RWPE1 (cell line): ENCODE measurements at places on chromosomes 6 and 20.

DNA sequence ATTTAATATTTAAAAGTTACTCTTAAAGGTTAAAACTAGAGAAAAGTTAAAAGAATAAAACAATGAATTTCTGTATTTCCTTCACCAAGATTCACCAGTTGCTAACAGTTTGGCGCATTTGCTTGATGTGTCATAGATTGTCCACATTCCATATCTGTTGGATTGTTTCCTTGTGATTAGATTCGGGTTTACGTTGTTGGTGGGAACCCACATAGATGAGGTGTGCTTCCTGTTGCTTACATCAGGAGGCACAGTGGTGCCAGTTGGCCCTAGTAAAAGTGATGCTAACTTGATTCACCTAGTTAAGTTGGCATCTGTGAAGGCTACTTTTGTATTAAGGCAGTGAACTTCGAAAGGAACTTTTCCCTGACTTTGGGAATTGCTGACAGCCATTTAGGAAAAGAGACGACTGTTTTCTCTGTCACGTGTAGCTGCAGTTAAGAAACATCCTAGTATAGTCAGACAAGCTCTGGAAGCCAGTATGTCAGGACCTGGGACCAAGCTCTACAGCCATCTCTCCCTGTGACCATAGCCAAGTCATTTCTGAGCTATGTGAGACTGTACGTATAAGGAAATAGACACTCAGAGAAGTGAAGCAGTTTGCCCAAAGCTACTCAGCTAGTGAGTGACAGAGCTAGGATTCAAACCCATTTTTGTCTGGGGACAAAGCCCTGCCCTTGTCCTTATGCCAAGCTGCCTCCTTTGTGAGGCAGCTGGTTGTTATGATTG is 49.0 kb downstream of the PPARD start:
- peak; percentile 83 for DNase-seq

- no peak for DNase-seq
Measured at GRCh38 chr20:8664778-8665177, 404.1 kb upstream of the PLCB4 start.

DNA sequence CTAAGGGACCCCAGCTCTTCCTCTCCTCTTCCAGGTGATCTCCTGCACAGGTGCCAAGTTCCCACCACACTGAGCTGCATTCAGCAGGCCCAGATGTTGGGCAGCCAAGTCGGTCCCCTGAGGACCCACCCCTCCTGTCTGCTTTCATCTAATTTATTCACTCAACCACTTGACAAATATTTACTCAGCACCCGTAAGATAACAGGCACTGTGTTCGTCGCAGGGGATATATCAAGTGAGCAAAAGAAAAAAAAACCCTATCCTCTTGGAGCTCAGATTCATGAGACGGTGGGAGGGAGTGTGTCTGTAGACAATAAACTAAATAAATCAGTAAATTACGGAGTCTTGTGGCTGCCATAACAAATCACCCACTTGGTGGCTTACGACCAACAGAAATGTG is 143.6 kb downstream of the MRPL14 start:
- DNase-seq: no peak

DNA sequence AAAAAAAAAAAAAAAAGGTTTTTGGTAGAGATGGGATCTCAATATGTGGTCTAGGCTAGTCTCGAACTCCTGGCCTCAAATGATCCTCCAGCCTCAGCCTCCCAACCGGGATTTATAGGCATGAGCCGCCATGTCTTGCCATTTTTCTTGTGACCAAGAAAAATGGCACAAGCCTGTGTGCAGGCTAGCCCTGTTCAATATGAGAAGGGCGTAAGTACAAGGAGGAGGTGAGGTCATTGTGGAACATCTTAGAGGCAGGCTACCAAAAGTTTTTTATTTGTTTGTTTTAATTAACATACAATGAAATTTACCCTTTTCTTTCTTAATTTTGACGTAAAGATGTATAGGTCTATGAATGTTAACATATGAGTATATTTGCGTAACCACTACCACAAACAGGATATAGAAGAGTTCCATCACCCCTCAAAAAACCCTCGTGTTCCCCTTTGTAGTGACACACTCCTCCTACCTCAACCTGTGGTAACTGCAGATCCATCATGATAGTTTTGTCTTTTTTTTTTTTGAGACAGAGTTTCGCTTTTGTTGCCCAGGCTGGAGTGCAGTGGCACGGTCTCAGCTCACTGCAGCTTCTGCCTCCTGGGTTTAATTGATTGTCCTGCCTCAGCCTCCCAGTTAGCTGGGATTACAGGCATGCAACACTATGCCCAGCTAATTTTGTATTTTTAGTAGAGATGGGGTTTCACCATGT is 28.3 kb upstream of the KIF3B start:
- DNase-seq: no peak

DNA sequence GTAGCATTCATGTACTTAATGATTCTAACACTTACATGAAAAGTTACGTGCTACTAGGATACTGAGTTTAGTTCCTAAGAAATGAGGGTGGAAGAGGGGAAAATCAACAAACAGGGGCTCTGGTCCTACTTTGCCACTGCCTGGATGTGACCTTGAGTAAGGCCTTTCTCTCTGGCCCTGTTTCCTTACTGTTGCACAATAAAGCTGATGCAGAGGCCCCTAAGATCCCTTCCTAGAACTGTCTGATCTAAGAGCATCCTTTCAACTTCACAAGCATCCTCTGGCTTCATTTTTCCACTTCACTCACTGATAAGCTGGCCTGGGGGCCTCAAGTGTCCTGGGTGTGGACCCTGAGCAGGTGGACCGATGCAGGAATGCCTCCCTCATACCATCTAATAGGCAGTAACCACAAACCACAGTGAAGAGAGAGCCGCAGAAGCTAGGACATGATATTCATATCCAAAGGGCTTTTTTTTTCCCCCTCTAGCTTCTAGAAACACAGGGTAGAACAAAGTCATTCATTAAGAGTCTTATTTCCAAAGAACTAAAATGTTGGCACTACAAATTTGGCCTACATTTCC is 21.6 kb downstream of the FKBP1A start:
- DNase-seq: no peak
